ENCODE measurements at places on chromosomes 7 and 10.

GRCh38 chr7:115009736-115010440 is 88.0 kb downstream of the MDFIC start:
- no peak for DNase-seq

DNA sequence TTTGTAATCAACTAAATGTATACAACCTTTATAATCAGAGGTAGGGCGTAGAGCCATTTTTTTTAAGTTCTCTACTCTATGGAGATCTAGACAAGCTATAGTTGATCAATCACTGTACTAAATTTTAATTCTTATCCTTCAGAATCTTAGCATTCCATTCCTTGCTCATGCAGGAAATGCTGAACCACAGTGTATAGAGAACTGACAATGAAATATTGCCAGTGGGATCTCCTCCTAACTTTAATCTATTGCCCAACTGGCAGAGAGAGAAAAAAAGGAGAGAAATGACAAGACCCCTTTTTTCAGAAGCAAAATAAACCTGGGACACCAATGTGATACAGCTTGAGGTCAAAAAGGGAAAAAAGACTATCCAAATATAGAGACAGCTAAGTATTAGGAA is 26.4 kb upstream of the PPP3CB start:
- peak; percentile 67 for DNase-seq

DNA sequence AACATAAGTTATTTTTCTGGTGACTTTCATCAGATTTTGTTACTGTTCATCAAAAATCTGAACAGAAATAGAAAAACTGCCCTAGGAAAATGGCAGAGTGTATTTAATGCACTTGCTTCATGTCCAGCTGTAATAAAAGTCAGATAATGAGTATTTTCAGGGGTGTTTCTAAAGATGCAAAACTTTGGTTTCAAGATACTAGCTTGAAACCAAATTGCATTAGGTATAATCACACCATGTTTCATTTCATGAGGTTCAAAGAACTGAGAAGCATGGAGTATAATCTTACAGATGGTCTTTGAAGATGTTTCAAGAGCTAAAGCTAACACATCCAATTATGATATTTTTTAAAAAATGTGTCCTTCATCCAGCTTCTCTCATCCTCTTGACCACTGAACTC is 128.9 kb downstream of the NRCAM start:
- DNase-seq, result no peak

DNA sequence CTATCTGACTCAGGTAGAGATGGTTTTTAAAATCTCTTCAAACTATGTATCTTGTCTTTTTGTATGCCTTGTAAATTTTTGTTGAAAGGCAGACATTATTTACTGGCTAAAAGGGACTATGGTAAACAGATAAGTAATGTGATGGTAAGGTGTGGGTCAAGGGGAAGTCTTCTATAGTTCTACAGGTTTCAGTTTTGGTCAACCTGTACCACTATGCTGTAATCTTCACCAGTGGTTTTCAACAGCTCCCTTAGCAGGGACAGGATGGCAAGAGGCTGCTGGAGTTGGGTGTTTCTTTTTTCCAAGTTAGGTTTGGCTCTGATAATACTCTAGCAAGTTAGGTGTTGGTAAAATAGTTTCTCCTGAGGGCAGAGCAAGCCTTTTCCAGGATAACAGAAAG is 32.7 kb upstream of the FZD8 start:
- no peak for DNase-seq

GRCh38 chr7:106080300-106080987 is 31.7 kb downstream of the SYPL1 start:
- no peak for DNase-seq

GRCh38 chr10:670038-670437 is 19.4 kb downstream of the DIP2C start:
- DNase-seq, result no peak

DNA sequence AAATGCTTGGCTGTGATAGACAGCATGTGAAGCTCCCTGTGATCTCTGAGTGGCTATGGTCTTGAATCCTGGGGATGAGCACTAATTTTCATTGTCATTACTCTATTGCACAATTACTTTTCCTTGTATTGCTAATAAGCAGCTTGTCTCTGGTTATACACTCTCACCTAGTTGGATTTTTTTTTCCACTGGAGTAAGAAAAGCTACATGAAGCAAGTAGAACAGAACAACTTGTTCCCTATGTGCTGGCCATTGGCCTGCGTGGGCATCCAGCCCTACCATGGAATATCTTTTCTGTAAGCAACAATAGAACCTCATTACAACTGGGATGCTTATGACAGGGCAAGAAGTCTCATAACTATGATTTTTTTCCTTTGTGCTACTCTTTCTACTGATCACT is 807.4 kb downstream of the TNS3 start:
- no peak for DNase-seq

- no peak for DNase-seq
Measured at GRCh38 chr7:30887464-30887872, 24.2 kb upstream of the AQP1 start.

GRCh38 chr10:89494068-89494467 is 41.3 kb downstream of the SLC16A12 start:
- no peak for DNase-seq

GRCh38 chr10:63901228-63901627 is 380.0 kb downstream of the REEP3 start:
- DNase-seq, result no peak

DNA sequence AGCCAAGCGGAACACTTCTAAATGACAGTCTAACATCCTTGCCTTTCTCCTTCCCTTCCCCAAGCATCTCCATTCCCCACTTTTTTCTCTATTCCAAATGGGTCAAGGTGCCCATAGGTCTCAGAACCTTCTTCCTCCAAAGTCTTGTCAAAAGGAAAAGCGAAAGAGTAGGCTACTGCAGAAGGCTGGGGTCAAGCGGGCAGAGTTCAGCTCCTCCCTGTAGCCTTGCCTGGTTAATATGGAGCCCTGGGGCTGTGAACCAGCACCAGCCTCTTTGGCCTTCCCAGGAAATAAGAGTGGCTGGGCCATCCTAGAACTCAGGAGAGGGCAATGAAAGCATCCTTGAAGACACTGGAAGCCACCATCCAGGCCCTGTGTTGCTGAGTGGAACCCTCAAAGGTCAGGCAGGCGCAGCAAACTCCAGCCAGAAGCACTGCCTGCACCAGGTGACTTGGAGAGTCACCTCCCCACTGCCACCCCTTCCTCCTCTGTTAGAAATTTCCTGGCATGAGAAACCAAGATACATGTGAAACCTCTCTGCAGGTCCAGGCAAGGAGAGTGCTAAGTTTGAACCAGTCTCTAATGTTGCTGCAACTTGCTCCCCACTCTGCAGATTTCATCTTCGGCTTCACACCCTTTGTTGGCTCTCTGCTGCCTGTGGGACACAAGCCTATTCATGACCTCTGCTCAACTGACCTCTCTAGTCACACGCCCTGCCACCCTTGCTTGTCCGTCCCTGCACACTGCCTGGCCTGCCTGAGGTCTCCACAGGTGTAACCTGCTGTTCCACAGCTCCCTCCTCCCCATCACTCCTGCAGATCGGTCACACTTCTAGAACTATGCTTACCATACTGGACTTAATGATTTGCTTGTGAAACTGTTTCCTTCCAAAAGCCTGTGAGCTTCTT is 74.9 kb downstream of the SH3PXD2A start:
- DNase-seq, result no peak

- DNase-seq, result peak; percentile 2
Measured at GRCh38 chr7:125423458-125424155, 494.0 kb upstream of the POT1 start.
